ENCODE measurements at places on chromosomes 4 and X.

DNA sequence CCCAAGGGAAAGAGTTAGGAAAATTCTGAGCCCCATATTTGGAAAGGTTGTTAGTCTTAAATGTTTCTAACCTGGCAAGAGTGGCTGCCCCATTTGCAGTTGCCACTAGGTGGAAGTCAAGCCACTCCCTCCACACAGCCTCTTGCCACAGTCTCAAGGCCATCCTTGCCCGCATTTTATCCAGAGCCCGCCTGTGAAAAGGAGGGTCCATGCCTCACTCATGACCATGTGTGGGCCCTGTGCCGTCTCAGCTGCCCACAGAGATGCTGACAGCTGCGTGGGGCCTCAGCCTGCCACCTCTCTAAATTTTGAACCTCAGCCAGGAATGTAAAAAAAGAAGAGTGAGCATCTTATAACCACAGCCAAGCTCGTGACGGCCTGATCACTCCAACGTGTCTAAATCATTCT lies 201.5 kb upstream of the FAM241A start:
- peak; percentile 44 for DNase-seq

- DNase-seq = no peak
Measured at GRCh38 chr4:55600640-55601039, 8.6 kb upstream of the PDCL2 start.

DNA sequence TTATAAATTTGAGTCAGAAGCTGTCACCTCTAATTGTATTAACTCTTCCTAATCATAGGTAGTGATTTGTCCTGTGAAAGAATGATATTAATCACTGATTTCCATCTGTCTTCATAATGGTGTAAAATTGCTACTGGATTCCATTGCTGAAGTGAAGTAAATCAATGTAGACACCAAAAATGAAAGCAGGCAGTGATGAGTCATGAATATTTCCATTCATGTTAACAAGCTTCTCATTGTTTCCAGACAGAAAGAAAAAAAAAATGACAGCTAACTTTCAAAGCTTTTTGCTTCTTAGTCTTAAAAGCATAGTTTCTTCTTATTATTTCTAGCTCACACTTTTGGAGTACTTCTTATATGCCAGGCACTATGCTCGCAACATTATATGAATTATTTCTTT lies 21.5 kb downstream of the FAM114A1 start:
- DNase-seq = peak; percentile 88

DNA sequence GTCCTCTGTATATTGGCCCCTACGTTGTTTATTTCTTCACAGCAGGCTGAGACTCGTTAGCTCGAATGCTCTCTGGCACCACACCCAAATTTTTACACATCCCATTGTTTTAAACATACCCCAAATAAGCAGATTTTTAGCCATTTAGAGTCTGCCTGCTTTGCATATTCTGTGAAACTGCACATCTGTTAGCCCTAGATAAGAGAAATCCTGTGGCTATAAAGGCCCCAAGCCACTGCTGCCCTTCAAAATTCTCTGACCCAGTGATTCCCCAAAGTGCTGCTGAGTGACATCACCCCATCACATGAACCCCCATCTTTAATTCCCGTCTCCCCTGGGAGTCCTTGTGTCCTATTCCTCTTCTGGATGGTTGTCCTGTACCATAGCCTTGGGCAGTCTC lies 20.8 kb downstream of the TEX13C start:
- DNase-seq = no peak

DNA sequence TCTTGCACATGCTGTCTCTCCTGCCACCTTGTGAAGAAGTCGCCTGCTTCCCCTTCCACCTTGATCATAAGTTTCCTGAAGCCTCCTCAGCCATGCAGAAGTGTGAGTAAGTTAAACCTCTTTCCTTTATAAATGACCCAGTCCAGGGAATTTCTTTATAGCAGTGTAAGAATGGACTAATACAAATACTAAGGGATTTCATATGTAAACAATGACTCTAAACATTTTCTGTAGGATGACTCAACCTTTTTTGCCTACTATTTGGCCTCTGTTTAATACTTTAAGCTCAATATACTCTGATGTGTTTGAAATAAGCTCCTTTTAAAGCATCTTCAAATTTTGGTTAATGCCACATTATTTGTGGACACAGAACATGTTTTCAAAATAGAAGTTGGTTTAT lies 813.5 kb upstream of the SLIT2 start:
- DNase-seq = peak; percentile 30

DNA sequence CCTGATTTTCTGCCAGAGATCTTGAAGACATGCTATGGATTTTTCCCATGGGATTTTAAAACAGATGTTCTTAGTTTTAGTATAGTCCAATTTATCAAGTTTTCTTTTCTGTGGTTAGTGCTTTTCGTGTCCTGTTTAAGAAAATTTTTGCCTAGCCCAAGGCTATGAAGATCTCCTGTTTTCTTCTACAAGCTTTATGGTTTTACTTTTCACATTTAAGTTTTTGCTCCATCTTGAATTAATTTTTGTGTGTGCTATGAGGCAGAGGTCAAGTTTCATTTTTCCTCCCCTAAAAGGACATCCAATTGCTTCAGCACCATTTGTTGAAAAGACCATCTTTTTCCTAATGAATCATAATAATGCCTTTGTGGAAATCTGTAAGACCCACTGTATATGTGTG lies 65.6 kb downstream of the POLR2B start:
- no peak for DNase-seq

DNA sequence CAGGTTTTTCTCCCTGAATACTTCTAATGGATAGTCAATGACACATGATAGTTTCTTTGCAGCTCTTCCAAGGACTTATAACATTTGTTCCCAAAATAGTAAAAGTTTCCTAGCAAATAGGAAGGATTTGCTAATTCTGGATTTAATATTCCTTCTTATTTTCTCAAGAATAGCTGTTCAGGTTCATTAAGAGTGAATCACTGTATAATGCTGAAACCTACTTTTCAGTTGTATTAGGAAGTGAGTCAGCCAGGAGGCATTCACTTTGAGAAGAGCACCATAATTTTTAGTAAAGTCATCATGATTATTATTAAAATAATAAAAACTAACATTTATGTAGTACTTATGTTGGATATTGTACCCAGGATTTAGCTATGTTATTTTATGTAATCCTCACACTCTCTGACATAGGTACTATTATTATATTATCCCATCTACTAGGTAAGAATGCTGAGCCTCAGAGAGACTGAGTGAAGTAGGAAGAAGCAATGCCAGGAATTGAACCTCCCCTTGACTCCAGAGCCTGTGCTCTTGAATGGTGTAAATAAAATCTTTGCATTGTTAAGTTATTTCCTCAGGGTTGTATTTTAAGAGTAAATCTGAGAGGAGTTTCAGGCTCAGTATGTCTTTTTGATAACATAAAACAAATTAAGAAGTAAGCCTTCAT lies 114.8 kb downstream of the REELD1 start:
- peak; percentile 84 for DNase-seq

DNA sequence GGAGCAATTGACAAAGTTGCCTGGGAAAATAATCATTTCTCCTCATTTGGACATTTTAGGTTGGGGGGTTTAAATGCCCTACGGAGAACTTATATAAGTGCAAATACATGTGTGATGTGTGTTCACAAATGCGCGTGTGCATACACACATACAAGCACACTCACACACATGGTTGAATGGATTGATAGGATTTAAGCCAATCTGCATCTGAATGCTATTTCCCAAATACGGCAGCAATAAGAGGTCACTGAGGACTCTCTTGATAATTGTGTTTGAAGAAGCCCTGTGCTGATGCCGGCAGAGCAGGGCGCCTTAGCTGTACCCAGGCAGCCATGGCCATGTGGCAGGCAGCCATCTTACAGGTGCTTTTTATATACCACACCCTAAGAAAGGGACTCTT lies 165.3 kb upstream of the LEF1 start:
- no peak for DNase-seq

Measured in choroid plexus epithelial cell (primary cell).